ENCODE measurements at places on chromosomes 13 and 19.

GRCh38 chr19:827710-828321, at the start of gene AZU1:
TSS of gene AZU1 (plus strand) at chr19:827837. CDS start at chr19:827847, 10 bp downstream.
- no peak for DNase-seq

DNA sequence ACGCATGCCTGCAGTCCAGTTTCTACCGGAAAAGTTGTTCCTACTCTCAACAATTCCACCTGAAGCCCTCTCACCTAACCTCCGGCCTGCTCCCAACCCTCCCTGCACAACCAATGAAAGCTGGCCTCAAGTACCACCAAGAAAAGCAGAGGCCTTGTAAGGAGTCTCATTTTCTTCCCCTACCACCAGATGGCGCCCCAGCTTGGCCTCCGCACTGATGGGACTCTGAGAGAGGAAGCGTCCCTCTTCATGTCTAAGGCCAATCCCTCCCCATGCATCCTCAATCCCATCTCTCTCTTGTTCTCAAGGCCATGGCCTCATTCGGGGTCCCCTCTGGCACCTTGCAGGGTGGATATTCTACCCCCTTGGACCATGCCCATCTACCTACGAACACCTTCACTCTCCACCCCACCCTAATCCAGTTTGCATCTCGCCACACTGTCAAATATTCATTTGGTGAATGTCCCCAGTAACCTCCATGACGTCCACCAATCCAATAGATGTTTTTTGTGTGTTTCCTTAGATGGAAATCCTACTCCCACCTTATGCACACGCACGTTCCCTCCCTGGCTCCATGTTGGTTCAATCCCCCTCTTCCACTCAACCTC, 412.8 kb downstream of the ZNF536 start:
- peak; percentile 24 for DNase-seq

- DNase-seq = no peak
These were observed 13.3 kb downstream of the ZSCAN18 start for GRCh38 chr19:58084596-58085347.

GRCh38 chr19:42443944-42444398, 1.2 kb upstream of the CXCL17 start:
- DNase-seq = no peak

- no peak for DNase-seq
These were observed 262.7 kb downstream of the DNAJC15 start for GRCh38 chr13:43285933-43286597.

DNA sequence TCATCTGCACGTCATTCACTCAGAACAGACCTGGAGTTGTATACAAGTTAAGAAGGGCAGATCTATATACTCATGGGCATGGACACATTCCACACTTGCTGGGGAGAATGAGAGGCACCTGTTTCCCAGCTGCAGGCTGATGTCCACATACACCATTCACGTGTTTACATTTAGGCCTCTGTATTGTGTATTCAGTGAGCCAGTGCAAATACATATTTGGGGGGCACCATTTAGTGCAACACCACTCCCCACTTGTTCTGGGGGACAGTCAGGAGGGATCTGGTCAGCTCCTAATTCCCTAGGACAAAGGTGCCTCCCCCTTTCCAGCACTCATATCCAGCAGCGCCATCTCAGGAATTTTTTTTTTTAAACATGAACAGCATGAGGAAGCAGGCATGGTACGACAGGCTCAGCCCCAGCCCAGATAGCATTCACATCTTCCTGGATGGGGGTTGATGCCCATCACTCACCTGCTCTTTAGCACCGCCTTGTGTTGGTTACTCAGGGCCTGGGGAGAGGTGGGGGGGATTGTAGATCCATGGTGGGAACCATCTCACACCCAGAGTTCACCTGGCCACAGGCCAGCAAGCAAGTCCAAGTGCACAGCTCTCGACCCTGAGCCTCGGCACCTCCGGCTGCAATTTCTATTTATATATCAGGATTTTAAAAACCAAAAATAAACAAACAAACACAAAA, 56.9 kb upstream of the ZNF254 start:
- DNase-seq = no peak

GRCh38 chr19:52170863-52171320, 529 bp downstream of the ZNF836 start:
- DNase-seq = peak; percentile 23

- DNase-seq = no peak
These were observed 2.6 kb downstream of the BBC3 start for GRCh38 chr19:47228168-47228936.

GRCh38 chr13:106433066-106433465, 102.4 kb downstream of the EFNB2 start:
- DNase-seq = no peak

GRCh38 chr13:91405240-91405639, 6.8 kb downstream of the GPC5 start:
- DNase-seq = no peak

DNA sequence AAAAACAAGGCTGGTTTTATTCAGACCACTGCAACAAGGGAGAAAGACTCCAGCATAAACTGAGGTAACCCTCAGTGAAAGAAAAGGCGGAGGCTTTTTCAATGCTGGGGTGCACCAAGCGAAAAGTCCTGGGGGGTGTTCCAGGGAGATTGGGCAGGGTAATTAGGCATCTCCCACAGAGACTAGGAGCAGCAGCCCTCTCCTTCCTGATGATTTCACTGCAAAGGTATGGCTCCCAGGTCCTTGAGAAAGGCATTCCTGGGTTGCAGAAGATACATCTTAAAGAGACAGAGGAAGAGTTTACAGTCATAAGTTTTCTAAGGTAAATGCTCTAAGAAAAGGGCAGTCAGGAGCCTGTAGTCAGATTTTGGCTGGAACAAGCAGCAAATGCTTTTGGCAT, 412.0 kb downstream of the FOXO1 start:
- no peak for DNase-seq

DNA sequence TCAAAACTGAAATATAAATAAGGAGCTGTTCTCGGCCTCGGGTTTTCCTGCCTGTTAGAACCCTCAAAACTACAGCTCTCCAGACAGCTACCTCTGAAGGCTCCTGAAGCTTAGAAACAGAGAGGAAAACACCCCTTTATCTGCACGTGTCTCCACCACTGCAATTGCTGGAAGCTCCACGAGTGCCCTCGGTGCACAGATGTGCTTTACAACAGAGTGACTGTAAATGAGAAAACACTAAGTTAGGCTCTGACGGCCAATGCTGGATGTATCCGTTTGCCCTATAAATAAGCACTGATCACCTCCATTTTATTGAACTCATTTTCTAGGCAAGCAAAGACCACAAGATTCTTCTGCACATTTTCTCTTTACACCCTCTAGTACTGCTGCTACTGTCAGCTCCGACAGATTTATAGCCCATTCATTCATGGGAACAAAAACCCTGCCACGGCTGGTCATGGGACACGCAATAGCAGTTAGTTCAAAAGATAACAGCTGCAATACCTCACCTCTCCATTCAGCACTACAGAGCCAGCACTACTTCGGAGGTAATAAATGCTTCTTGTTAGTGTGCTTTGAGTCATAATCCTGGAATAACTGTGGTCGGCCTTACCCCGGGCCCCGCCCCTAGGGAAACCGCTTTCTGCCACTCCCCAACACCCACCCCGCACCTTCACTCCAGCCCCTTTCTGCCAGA, 241.1 kb upstream of the ZNF507 start:
- DNase-seq = no peak

- DNase-seq = no peak
These were observed 5.6 kb downstream of the UHRF1 start for GRCh38 chr19:4914736-4915501.

GRCh38 chr13:35993686-35994085, 137.5 kb downstream of the DCLK1 start:
- DNase-seq = no peak

GRCh38 chr19:57008432-57008831, 111.4 kb upstream of the USP29 start:
- DNase-seq = no peak

DNA sequence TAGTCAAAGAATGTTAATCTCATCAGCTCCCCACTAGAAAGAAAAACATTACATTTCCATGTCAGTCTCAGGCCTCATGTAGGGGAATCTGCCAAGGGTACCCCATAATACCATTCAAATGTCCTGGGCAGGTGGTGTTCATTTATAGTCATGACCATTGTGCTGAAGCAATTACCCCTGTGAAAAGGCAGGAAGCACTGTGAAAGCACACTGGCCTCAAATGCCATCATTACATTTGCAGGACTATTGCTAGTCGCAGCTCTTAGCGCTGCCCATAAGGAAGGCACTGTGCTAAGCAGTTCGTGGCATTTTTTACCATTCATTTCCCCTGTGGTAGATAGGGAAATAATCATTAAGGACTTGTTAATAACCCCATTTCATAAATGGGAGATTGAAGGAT, 109.0 kb downstream of the LHFPL6 start:
- no peak for DNase-seq

GRCh38 chr13:59276436-59276835, 887.3 kb downstream of the DIAPH3 start:
- DNase-seq = no peak

GRCh38 chr19:14475251-14476073, at the start of gene PTGER1:
TSS of gene PTGER1 (minus strand) at chr19:14475354. CDS start at chr19:14474320, 1,034 bp downstream.
- no peak for DNase-seq

DNA sequence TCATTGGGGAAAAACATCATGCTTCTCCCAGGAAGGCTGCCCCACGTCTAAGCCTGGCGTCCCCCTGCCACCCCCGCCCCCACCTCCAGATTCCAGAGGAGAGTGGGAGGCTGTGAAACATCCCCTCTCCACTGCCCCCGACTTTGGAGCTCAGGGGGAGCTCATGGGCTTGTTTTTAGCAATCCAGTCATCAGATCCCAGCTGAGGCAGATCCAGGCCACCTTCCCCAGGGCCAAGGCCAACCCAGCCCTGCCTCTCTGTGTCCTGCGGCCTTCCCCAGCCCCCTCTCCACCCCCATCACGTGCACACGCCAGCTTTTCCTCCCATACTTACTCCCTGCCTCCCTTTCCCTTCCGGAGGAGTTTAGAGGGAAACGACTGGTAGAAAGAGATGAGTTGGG, 38.8 kb downstream of the SHISA2 start:
- DNase-seq = no peak

- DNase-seq = no peak
These were observed 17.6 kb downstream of the ZNF420 start for GRCh38 chr19:37095859-37096258.

DNA sequence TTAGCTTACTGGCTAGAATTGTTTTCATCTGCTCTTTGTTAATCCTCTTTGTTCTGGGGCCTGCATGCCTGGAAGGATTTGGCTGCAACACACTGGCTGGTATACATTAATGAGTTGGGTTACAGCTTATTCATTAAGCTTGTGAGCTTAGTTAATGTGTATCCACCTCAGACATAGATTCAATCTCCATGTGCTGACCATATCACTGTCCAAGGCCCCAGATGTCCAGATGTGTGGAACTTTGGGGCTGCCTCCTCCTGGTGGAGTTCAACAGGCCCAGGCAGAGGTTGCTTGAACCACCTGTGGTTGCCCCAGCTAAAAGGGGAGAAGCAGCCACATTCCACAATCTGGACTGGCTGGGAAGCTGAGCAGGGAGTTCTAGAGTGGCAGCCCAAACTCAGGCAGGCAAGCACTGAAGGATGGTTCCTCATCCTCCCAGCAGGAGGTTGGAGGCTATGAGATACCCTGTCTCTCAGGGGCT, 5.4 kb downstream of the DIAPH3 start:
- no peak for DNase-seq

DNA sequence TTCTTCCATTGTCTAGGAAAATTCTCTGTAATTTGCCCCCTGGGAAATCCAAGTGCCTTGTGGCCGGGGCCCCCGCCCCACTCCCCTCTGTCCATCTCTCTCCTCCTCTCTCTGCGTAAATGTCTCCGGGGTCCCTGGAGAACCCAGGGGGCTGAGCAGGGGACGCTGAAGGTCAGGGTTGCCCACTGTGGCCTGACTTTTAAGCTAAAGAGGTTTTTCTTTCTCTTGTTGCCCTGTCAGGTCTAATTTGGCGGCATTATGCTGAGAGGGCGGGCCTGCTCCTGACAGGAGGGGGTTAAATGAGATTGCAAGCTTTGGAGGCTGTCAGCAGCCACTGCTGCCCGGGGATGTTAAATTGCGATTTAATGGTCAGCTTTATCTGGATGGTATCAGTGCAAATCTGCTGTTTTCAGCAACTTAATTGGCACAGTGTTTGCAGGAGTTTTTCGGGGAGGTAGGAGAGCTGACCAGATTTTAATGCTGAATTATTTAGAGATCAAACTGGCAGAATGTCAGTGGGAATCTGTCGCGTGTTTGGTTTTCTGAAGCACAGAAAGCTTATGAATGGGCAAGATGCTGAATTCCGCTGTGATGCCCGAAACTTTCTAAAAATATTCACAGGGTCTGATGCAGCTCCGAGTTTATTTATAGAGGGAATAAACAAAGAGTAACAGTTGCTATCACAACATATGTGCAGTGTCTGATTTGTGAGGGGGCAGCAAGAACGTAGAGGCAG, 93.2 kb upstream of the SOX1 start:
- no peak for DNase-seq

DNA sequence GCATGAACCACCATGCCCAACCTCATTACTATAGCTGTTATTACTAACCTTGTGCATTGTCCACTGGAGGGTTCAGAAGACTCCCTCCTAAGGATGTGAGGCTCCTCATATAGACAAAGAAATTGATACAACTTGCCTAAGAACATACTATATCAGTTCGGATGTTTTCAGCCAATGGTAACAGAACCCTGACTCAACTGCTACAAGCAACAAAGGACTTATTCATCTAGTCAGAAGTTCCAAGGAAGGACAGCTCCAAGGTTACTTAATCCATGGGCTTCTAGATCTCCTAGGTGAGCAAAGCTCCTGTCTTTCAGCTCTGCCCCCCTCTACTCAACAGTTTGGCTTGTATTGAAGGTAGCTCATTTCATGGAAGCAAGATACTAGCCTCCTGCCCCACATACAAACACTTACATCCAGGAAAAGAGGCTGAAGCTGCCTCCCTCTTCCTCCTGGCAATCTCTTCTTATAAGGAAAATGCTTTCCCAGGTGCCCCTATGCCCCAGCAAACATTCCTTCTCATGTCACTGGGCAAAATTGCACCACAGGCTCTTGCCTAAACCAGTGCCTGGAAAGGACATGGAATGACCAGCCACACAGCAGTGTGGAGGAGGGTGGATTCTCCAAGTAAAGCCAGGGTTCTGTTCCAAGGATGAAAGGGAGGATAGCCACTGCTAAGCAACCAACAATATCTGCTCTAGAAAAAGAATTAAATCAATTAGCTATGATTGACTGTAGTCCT, 497.8 kb downstream of the FOXO1 start:
- no peak for DNase-seq

DNA sequence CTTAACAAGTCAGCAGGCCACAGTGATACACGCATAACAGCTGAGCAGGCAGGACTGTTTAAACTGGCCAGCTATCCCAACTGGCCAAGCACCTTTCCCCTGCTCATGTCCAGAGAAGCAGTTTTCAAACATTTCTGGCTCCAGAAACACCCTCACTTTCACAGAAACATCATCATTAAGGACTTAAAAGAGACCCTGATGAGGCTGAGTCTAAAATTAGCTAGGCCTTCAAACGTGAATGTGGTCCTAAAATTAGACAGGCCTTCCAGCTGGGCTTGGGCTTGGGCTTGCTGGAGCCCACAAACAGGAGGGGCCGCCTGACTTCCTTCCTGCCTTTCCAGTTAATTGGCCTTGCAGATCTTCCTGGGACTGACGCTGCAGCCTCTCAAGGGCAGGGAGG, 334.2 kb downstream of the DNAJC15 start:
- no peak for DNase-seq

All from GM12892 (cell line).